ENCODE measurements at places on chromosomes 4 and X. TPM values are rescaled to one million over a fixed set of nuclear protein-coding genes. Genes with fewer than 3 reads are reported as not detected.
A peak's percentile ranks its signal among the peaks of the same experiment; 100 is the strongest.

GRCh38 chr4:336099-336892 is 1.3 kb upstream of the ZNF141 start:
- no peak for DNase-seq

GRCh38 chr4:144376866-144377265 is 236.3 kb upstream of the GYPA start:
- no peak for DNase-seq

- peak; percentile 87 for DNase-seq
Observed at GRCh38 chr4:130257271-130257670, 1161.3 kb downstream of the C4orf33 start.

GRCh38 chrX:2521927-2522386 is 21.2 kb upstream of the DHRSX start:
- DNase-seq = no peak

- DNase-seq = no peak
Observed at GRCh38 chr4:1237981-1238675, 10.8 kb downstream of the CTBP1 start.

- peak; percentile 92 for DNase-seq
Observed at GRCh38 chrX:43969504-43970501, 3.4 kb downstream of the NDP start.

GRCh38 chr4:136917312-136918110 is 614.8 kb downstream of the PCDH18 start:
- DNase-seq = no peak

DNA sequence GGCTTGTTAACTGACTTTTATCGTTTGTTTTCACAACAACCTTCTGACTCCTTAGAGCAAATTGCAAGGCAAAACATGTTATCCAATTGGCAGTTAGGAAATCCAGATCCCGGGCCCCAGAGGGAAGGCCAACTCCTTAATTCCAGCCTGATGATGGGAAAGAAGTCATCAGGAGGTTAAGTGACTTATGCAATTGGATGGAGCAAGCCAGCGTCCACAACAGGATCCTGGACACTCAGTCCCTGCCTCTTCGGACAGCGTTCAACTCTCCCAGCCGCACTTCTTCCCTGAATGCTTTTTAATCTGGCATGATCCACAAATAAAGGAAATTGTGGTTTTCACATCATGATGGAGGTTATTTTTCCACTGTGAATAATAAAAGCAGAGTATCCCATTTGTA is 310.1 kb downstream of the RAB28 start:
- DNase-seq = peak; percentile 2

DNA sequence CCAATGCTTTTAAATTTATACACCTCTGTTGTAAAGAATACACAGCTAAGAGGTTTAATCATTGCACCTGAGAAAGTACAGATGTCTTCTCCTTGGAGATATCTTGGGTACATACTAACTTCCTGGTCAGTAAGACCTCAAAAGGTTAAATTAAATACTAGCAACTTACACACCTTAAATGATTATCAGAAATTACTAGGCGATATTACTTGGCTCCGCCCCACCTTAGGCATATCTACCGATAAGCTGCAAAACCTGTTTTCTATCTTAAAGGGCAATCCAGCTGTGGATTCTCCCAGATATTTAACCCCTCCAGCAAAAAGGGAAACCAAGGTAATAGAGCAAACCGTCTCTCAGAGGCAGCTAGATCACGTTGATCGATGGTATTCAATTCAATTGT is 819.4 kb downstream of the FAM133A start:
- no peak for DNase-seq

The AWAT2 gene
- not detected for total RNA-seq
